ENCODE measurements at places on chromosomes 3 and 15.
A peak's percentile ranks its signal among the peaks of the same experiment; 100 is the strongest.

- DNase-seq: no peak
Observed at GRCh38 chr3:123728014-123728413, 143.2 kb upstream of the HACD2 start.

DNA sequence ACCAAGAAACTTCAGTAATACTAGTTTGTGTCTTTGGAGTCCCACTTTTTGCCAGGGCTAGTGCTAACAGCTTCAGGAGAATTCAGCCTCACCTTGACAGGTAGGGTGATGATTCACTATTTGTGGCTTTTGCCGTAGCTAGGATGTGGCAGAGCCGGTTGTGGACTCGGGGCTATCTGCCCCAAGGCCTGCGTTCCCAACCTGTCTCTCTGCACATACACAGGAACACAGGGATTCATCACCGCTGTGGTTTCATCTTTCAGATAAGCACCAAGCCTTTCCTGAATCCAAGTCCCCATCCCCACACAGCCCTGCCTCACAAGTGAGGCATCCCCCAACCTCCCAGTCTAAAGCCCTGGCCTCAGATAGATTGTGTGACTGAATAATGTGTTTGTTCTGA, 45.2 kb upstream of the POLG start:
- DNase-seq: no peak

DNA sequence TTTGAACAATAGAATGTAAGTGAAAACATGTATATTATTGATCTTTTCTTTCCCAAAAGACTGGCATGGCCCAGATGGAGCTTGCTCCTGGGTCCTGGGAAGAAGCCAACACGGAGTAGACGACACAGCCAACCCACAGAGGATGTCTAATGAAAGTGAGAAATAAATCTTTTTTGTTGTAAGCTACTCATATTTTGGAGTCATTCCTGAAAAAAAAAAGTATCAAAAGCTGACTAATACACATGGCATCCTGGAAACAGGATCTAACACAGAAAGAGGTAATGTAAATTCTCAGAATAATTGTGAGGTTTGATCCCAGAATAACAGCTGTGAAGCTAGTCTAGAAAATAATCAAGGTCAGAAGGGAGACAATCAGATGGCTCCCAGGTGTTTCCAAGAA, 12.6 kb upstream of the FRMD5 start:
- DNase-seq: no peak

DNA sequence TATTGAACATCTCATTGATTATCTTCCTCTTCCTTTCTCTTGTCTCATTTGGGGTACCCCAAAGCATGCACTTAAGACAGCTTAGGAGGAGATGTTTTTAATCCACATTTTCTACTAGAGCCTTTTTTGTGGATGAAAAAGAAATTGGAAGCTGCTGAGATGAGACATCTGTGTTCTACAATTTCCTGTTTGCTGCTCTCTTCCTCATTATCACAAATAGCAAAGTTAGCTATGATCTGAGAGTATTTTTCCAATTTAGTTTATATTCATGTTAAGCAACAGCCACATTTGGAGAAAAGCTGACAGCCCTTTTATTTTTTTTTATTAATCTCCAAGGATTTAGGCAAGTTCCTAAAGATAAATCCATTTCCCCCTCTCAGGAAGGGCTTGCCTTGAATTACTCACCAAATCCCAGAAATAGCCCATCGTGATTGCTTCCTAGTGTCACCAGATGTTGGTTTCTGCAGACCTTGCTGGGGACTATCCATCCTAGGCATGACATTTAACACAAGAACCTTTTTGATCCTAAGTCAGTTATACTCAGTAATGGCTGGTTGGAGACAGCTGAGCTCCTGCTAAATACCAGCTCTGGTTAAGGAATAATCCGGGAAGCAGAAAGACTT, 70.8 kb upstream of the FILIP1L start:
- no peak for DNase-seq

DNA sequence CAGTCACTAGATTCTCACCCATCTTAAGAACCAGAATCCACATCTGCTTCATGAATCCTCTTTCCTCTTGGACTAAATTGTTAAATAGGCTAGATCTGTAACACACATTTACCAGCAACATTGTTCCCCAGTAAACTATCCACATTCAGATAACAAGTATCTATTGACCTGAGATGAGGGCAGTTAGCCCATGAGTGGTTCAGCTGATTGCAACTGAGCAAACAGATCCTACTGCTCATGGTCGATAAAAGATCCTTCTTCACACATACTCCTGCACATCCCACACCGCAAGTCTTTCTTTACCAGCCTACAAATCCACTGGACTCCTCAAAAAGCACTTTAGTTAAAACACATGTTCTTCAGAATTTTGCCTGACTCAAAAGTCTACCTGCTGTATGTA, 59.2 kb downstream of the UACA start:
- no peak for DNase-seq

GRCh38 chr15:83436513-83437158, 10.5 kb upstream of the SH3GL3 start:
- peak; percentile 21 for DNase-seq

DNA sequence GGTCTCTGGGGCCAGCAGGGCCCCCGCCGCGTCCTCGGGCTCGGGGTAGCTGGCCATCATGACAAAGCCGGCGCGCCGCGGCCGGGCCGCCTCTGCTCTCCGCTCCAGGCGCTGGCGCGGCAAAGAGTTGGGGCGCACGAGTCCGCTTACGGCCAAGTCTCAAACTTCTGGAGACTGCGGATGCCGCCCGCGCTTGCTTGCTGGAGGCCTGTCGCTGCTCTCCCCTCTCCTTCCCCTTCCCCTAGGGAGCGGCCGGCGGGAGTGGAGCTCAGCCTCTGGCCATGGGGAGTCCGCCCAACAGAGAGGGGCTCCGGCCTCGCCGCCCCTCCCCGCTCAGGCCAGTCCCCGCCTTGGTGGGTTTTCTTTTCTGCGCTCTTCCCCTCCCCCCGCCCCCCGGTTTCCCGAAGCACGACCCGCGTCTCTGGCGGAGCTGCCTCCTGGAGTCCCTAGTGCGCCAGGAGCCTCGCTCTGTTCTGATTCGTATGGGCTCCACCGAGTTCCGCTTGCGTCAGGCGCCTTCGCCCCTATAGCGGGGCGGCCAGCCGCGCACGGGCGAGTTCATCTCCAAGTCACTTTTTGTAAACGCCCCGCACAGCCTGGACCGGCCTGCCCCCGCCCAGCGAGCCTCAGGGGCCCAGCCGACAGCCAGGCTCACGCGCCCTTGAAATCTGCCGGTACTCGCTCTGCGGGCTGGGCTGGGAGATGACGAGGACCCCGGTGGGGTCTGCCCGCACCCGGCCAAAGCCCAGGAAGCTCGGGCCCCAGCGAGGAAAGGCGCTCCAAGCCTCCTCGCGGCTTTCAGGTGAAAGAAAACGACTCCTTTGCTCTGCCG, at the start of the genes FOXL2 and FOXL2NB:
TSS of gene FOXL2 (minus strand) at position 475 of the 832 bp plus-strand sequence. CDS start at position 60, 415 bp downstream.
TSS of gene FOXL2NB (plus strand) at position 555 of the 832 bp plus-strand sequence. CDS start at position 703, 148 bp downstream.
- peak; percentile 35 for DNase-seq

- DNase-seq: no peak
Observed at GRCh38 chr15:45884289-45884688, 249.5 kb downstream of the SQOR start.

- DNase-seq: no peak
Observed at GRCh38 chr3:188516515-188516914, 362.6 kb downstream of the LPP start.

DNA sequence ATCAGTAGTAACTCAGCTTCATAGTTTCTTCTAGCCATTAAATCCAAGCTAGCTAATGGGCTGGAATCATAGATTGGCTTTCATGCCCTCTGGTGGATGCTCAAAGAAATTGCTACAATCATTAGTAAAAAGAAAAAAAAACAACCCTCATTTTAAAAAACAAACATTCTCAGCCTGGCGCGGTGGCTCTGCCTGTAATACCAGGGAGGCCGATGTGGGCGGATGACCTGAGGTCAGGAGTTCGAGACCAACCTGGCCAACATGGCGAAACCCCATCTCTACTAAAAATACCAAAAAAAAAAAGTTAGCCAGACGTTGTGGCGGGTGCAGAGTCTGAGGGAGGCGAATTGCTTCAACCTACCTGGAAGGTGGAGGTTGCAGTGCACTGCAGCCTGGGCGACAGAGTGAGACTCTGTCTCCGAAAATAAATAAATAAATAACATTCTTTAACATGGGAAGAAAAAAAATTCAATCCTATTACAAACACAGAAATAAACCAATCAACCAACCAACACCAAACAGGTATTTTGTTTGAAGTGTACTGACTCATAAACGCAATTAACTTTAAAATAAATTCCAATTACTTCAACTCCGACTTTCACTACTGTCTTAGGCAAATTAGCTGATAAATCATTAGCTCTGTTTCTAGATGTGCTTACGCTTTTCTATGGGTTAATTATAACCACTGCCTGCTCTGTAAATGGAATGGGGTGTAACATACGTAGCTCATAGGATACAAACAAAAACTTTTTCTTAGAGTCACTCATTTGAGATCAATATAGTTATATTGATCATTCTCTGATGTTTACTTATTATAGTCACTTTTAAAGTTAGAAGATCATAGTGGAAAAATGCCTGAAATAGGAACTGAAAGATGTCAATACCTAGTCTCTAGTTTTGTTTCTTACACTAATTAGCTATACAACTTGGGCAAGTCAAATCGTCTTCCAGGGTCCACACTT, 24.9 kb downstream of the TMEM207 start:
- peak; percentile 56 for DNase-seq

DNA sequence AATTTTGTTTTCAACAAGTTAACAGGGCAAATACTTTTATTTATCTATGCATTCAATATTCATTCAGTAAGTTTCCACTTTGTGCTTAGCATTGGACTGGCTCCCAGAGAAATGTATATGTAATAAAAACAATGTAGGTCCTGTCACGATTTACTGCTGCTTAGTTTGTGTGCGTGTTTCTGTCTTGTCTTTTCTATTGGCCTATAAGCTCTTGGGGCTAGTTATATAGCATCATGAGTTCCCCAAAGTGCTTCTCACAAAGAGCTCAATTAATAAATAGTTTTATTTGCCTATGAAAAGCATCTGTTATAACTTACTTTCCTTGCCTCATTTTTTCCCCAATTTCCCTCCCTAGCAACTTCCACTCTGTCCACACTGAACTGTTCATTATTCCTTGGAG, 666.7 kb upstream of the NAALADL2 start:
- DNase-seq: no peak

DNA sequence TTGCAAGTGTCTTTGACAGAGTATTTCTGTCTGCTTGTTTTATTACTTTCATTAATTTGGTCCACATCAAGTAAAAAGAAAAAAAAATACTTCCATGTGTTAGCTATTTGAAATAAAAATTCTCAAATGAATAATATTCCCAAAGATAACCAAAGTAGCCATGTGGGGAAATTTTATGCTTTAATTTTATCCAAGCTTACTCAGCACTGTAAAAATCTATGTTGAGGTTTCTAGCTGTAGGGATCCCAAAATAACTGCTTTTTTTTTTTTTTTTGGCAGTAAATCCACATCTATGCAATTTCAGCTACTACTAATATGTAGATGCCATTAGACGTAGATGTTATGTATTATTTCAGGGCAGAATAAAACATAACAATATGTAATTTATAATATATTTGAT, 35.4 kb upstream of the CNTN6 start:
- no peak for DNase-seq

DNA sequence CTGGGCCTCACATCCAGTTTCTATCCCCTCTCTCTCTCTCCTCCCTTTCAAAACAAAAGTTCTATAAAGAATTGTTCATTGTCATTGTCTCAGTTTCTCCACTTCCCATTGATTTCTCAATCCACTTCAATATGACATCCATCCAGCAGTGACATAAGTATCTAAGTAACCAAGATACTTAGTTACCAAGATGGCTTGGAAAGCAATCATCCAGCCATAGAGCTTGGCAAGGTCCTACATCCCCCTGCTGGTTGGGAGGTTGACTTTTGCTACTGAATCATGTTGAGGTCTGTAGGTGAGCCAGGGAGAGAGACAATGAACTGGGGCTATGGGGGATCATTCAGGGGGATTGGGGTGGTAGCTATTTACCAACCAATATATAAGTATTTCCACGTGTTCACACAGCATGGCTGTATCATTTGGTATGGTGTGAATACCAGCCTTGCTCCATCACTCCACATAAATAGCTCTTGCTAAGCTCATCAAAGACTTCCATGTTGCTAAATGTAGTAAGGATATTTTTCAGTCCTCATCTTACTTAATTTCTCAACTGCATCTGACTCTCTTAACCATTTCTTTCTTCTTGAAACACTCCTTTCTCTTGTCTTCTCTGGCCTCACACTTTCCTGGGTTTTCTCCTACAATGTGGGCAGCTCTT, 58.8 kb upstream of the NTRK3 start:
- no peak for DNase-seq

DNA sequence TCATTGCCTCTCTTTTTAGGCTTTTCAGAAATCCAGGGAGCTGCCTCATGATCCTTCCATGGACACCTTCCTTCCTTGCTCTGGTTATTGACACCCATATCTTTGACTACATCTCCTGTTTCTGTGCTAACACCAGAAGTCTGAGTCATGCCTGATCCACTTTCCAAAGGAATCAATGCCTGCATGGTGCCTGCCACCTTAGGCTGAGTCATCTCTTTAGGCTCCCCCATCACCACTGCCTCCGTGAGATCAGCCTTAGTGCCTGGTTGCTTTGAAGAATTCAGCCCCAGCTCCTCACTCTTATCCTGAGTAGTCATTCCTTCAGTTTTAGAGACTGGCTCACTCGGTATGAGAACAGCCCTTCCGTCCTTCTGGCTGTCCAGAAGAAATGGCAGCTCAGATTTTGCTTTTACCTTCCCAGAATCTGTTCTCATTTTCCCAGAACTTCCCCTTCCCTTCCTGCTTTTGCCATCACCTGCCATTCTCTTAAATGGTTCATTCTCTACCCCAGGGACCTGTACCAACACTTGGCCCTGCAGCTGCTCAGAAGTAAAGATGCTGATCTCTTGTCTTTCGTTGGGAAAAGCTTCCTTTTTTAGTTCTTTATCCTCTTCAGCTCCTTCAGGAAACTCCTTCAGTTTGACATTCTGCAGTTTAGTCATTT, 105.3 kb downstream of the MAP4 start:
- DNase-seq: no peak

DNA sequence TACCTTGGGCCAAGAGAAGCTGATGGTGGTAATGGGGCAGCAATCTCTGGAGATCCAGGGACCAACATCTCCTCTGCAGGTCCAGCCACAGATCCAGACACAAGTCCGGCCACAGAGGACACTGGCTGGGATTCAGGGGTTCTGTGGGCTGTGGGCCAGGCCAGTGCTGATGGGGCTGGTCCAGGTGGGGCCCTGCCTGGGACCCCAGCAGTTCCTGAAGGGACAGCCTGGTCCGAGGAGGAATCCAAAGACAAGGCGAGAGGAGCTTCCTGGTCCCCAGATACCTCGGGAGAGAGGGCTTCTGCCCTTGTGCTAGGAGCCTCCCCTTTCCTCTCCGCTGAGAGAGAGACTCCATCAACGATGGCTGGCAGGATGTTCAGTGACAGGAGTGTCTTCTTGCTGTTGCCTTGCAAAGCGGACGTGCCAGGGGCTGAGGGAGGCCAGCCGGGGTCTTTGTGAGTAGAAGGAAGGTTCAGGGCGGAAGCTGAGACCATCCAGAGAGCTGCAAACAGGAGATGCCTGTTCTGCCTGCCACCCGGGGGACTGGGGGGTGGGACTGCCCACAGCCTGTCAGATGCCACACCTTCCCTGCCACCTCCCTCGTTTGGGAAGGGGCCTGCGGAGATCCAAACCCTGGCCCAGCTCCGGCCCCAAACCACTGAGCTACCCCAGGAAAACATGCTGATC, 24.5 kb upstream of the GOLGA6C start:
- DNase-seq: no peak

Data from DMS 273 treated with DMSO at 0.1 percent for 48 hours (cell line).